ENCODE measurements at places on chromosomes 6 and 20. TPM values are rescaled to one million over a fixed set of nuclear protein-coding genes. Genes with fewer than 3 reads are reported as not detected.

PHACTR3 gene
- total RNA-seq, result 3.2 TPM

NR2E1 gene
- total RNA-seq, result not detected

CCM2L gene
- 17.3 TPM for total RNA-seq

ANGPT4 gene
- not detected for total RNA-seq

FOXF2 gene
- not detected for total RNA-seq

GRCh38 chr20:60268491-60268890 is 310.3 kb downstream of the CDH26 start:
- no peak for DNase-seq

DNA sequence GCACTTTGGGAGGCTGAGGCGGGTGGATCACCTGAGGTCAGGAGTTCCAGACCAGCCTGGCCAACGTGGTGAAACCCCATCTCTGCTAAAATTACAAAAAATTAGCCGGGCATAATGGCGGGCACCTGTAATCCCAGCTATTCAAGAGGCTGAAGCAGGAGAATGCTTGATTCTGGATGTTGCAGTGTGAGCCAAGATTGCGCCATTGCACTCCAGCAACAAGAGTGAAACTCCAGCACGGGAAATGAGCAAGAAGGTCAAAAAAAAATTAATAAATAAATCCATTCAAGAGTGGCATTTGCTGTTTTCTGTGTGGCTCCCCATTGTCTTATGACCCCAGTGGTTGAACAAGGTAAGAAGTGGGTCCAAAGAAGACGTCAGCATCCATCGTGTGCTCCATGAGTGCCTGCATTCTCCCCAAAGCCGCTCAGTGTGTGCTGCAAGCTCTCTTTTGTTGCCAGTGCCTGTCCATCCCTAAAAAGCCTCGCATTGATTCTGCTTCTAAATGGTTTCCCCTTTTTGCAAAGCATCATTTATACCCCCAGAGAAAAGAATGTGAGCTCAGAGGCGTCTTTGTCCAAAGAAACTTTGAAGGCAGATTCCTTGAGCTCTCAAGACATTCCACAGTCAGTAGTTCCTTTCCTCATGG is 38.8 kb upstream of the MAP3K4 start:
- no peak for DNase-seq

DNA sequence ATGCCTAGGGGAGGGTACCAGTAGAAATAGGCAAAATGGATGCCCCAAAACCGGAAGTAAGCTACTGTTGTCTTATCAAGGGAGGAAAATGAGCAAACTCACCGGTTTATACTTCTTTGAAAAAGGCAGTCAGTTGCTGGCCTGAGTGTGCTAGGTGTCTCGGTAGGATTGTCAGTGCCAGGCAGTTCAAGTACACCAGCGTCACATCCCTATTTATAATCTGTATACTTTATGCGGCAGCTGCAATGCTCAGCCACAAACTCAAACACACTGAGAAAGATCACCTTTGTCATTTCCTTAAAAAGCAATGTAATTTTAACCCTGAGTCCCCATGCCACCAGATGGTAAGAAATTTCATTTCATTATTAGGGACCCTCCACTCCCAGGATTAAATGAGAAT is 196.2 kb downstream of the EYA2 start:
- DNase-seq, result no peak

DNA sequence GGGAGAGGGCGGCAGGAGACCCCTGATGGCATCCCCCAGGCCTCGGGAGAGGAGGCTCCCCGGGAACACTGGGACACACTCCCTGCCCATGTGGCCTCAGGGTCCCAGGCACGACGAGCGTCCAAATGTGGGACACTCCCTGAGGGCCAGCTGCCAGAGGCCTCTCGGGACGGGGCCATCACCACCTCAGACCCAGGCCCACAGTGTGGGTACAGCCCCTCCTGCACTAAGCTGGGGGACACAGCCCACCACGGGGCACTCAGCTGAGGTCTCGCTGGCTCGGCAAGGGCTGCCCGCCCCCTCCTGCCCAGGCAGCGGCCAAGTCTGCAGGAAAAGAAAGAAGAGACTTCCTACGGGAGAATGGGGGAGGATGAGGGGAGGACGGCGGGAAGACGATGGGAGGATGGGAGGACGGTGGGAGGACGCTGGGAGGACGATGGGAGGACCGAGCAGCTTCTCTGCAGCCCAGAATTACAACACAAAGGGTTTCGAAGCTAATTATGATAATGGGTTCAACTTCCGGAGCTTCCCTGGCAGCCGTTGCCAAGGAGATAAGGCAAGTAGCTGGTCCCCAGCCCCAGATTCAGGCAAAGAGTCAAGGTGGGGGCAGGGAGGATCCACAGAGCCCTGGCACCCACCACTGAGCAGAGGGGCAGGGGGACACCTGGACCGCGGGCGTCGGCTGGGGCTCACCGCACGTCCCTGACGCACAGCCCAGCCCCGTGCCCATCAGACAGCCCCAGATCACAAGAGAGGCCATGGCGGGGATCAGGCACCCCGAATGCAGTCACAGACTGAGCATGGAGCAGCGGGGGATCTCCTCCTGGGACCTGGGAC is 17.5 kb downstream of the KCNQ2 start:
- no peak for DNase-seq

DNA sequence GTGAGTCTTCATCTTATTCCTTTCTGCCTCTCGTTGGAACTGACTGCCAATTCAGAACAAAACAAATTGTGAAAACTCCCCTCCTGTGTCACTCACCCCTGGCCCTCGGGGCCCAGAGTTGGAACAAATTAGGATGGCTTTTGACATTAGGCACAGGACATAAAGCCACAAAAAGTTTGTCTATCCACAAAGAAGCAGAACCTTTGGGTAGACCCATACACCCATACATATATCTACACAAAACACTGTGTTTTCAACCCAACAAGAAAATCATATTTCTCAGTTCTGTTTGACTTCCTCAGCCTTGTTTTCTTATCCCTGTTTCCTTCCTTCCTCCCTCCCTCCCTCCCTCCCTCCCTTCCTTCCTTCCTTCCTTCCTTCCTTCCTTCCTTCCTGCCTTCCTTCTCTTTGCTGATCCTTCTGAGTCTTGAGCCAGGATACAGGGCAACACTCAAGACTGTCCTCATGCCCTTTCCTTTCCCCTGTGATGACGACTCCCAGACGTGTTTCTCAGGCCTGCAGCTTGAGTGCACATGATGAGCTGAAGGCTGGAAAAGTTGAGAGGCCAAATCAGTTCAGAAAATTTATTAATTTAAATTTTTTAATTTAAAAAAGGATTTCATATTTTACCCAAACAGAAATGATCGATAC is 41.7 kb upstream of the NKX2-2 start:
- no peak for DNase-seq

DNA sequence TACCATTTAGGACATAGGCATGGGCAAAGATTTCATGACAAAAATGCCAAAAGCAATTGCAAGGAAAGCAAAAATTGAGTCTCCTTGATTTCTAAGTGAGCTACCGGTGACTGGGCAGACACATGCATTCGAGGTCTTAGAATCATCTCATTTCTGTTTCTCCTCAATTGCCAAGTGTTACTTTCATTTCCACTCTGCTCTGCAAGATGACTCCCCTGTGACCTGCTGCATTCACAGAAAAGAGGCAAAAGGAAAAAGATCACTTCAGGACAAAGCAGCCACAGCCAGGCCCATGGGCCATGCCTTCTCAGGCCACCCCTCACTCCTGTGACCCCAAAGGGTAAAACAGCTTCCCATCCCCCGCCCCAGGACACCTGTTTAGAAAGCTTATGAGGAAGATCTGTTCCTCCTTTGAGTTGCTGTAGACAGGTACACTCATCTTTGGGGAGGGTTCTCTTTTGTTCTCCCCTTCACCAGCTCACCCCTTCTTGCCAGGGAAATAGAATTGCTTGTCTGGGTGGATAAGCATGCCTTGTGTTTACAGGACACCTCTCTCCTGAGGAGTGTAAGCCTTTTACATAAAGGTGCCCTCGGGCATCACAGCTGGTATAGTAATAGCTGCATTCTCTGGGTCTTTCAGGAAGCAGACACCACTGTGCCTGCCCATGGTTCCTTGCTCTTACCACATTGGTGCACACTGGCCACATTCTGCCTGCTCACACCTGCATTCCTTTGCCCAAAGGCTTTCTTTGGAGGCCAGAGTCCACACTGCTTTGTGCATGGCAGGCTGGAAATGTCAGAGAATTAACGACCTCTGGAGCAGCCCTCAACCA is 105.0 kb downstream of the SLC24A3 start:
- no peak for DNase-seq

- DNase-seq, result no peak
Measured at GRCh38 chr6:141510803-141511202, 621.9 kb upstream of the GJE1 start.

DNA sequence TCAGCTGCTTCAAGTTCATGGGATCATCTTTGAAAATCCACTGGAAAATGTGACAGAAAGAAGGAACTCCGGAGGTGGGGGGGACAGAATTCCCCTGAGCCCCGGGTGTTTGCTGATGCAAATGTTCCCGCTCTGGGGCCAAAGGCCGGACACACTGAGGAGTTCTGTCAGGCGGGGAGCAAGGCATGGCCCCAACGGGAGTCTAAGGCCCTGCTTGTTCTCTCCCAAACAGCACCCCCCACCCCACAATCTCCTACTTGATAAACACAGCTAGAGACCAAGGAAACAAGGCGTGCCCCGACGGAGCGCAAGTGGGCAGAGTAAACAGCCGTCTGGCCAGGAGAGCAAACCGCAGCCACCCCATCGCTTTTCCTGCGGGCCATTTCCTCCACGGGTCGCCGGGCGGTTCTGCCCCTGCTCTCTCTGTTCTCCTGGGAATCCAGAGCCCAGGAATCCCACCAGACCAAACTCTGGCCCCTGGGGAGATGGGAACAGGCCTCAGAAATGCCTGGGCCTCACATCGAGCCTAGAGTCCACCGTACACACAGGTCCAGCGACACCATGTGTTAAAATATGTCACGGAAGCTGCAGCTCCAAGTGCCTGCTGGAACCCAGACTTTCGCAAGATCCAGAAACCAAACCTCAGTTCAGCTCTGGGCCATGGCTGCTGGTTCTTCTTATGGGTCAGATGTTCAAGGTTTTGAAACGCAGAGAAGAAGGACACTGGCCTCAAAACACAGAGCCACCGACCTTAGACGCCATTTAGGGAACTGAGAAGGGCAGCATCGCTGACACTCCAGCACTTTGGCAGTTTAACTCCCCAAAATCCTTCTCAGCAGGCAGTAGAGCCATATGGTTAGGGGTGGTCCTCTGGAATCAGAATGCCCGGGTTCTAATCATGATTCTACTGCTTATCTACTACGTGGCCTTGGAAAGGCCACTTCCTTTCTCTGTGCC is 104.2 kb downstream of the PREX1 start:
- no peak for DNase-seq

DNA sequence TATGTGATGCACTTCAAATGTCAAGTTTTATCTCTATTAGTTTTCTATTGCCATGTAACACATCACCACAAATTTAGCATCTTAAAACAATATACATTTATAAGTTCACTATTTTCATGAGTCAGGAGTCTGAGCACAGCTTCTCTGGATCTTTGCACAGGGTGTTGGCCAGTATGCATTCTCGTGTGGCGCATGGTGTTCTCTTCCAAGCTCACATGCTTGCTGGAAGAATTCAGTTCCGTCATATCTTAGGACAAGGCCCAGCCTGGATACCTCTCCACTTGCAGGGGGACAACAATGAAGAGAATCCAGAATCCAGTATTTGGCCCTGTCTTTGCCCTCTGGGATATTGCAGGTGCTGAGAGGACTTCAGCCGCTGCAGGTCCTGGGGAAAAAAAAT is 51.0 kb upstream of the ECI2 start:
- DNase-seq, result no peak

DNA sequence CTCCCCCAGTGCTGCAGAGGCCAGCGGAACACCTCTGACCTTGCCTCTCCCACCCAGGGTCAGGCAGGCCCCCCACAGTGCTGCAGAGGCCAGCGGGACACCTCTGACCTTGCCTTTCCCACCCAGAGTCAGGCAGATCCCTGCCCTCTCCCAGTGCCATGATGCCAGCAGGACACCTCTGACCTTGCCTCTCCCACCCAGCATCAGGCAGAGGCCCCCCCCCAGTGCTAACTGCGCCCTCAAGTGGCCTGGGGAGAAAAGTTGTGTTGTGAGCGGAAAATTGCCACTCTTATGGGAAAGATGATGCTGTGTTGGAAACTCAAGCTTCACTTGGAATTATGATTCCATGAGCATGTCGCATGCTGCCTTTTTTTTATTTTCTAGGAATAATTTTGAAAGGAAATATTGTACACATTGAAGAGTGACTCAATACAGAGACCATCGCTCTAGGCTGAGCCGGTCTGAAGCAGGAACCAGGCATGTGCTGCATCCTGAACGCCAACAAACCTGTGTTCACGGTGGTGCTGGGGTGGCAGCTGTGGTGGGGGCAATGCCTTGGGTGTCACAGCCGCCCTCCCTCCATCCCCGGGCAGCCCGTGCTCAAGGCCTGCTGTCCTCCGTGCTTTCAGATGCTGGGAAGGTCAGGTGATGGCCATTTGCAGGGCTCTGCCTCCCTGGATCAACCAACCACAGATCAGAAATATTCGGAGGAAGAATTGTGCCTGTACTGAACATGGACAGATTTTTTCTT is 98.6 kb downstream of the CDH4 start:
- no peak for DNase-seq

GRCh38 chr6:158219228-158219627 is 51.1 kb downstream of the GTF2H5 start:
- DNase-seq, result no peak

- peak; percentile 18 for DNase-seq
Measured at GRCh38 chr20:32356622-32357374, 1.3 kb upstream of the ASXL1 start.

- DNase-seq, result no peak
Measured at GRCh38 chr6:44722736-44723135, 335.2 kb downstream of the CDC5L start.

DNA sequence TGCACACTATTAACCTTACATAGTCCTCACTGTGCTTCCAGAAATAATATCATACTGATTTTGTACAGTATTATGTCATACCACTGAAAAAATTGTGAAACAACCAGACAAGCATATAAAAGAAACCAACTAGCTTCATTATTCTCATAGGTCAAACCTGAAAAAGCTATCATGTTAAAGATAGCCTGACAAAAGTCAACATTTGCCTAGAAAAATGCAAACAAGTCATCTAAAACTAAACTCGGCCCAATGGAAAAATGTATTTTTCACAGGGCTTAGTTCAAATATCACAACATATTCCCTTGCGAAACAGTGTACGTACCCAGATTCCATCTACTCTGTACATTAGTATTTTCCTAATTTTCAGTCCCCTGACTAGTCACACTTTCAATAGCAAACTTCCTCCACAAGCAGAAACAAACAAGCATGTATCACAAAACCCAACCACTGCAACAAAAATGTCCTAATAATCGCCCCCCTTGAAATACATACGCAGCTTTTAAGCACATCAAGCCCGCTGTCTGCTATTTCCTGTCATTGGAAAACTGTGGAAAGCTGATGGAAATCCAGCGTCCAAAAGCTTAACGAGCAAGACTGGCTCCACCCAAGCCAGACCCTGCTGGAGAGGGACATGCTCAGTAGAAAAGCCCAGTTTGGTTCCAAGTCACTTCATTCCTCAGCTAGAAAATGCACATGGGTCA is 93.1 kb downstream of the EPB41L2 start:
- peak; percentile 33 for DNase-seq

- no peak for DNase-seq
Measured at GRCh38 chr6:158103228-158103627, 64.8 kb downstream of the SERAC1 start.

- no peak for DNase-seq
Measured at GRCh38 chr6:150547502-150548222, 52.0 kb upstream of the PLEKHG1 start.
